Head of caudate nucleus (tissue), 42 donors: ENCODE measurements at places on chromosomes 5 and 9.

GRCh38 chr9:125889476-125890419, 142.6 kb downstream of the PBX3 start:
- DNase-seq, result peak; percentile 77

- no peak for DNase-seq
Measured at GRCh38 chr5:17182981-17183380, 34.5 kb upstream of the BASP1 start.

DNA sequence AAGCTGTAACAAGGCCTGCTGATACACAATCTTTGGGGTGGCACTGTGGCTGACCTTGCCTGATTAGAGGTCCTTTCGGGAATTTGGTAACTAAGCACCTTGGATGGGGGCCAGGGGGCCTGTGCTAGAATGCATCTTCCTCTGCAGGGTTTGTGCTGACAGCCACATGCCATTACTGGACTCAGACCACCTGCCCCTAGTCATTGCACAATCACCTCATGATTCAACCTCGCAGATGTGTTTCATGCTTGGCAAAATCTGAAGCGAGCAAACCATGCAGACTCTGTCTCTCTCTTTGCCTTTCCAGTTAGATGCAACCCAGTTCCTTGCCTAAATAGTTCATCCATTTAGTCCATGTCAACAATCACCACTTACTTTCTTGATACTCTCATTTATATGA, 96.5 kb upstream of the ERCC6L2 start:
- no peak for DNase-seq

DNA sequence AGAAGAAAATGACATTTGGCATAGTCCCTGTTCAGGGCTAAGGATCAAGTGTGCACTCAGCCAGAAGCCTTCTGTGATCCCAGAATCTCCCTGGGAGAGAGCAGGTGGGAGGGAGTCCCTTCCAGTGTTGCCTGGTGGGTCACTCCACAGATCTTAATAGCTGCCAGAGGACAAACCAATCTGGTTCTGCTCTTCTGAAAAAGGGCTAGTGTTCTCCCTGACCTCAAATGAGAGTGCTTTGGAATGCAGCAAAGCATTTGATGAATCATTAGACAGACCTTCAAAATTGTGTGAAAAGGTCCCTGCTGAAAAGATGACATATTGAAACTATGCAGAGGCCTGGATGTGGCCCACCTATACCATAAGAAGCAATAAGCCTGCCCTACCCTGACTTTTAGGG, 339.7 kb downstream of the TMEM232 start:
- DNase-seq, result no peak

DNA sequence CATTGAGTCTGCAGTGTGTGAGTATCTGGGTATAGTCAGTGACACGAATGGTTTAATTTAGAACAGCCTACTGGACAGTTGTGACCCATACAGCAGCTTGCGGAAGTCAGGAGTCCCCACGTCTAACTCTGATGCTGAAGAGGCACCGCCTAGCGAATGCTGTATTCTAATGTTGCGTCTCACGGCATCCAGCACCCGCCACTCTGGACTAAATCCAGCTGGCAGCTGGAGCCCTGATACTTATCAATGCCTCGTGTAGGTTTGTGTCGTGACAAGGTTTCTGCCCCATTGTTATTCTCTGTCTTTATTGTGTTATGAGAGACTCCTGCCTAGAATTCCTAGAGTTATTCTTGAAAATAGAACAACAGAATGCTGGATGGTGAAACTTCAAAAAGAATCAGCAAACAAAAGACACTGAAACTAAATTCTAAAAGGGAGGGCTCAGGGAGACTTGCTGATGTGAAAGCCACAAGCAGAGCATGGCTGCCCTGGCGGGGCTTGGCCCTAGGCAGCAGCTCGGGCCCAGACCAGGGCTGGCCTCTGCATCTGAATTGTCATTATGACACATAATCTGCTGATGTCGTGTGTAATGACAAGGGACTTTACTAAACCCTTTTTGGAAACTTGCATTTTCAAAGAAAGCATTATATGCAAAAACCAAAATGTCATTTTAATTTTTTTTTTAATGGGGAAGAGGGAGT, 123.5 kb upstream of the ICE1 start:
- no peak for DNase-seq

DNA sequence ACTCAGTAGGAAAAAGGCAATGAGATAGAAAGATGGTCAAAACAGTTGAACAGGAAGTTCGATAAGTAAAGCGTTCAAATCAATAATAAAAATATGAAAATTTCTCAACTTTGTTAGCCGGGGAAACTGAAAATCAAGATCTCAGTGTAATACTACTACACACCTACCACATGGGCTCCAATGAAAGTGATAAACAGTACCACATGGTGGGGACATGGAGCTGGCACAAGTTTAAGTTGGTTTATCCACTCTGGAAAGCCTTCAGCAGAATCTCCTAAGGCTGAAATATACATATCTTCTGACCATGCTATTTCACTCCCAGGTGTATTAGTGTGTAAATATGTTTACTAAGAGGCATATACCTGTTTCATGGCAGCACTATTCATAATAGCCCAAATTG, 126.8 kb downstream of the NXNL2 start:
- DNase-seq, result no peak

GRCh38 chr9:131446276-131446675, 52.4 kb downstream of the PRRC2B start:
- DNase-seq, result no peak

DNA sequence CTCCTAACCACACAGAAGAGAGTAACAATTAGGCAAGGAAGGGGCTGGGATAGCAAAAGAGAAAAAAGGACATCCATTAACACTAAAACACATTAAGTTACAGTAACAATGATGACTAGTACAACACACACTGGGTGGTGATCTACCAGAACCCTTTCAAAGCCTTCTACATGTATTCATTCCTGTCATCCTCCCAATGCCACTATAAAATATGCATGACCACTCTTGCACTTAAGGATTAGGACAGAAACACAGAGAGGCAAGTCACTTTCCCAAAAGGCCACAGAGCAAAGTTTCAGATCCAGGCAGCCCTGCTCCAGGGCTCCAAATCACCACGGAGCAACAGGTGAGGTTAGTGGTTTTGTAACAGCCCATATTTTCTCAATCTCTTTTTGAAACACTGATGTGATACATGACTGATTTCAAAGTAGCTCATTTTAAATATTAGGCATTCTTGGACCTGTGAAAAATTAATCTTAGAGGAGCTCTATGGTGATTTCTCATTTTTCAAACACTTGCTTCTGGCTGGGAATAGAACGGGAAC, 86.7 kb downstream of the AUH start:
- DNase-seq, result no peak

GRCh38 chr9:30075022-30075421, 2309.4 kb upstream of the ACO1 start:
- DNase-seq, result no peak

GRCh38 chr5:74098941-74099340, 472.9 kb downstream of the ARHGEF28 start:
- no peak for DNase-seq

DNA sequence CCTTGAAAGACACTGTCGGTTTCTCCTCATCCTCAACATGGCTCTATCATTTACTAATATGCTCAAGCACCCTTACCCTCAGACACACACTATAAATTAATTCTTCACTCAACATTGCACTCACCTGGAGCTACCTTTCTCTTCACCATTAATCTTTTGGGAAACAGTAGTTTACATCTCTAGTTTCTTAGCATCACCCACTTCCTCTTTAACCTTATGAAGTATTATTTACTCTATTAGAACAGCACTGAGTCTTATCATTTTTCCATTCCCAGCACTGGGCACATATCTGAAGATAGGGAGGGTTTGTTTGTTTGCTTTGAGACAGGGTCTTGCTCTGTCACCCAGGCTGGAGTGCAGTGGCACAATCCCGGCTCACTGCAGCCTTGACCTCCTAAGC, 213.5 kb downstream of the SMARCA2 start:
- no peak for DNase-seq

DNA sequence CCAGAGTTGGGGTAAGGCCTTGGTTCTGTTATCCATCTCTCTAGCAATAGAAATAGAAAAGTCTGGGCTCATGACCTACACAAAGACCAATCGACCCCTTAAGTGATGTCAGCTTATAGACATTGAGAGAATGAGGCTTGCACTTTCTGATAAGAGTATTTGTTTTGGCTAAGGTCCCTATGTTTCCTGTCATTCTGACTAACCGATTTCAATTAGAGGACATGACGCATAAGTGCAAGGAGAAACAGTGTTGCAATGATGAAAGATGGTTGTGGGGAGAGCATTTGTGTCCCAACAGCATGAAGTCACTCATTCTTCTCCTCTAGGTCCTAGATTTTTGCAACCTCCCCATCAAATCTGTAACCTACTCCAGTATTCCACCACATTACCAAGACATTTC, 255.1 kb downstream of the MAT2B start:
- no peak for DNase-seq

DNA sequence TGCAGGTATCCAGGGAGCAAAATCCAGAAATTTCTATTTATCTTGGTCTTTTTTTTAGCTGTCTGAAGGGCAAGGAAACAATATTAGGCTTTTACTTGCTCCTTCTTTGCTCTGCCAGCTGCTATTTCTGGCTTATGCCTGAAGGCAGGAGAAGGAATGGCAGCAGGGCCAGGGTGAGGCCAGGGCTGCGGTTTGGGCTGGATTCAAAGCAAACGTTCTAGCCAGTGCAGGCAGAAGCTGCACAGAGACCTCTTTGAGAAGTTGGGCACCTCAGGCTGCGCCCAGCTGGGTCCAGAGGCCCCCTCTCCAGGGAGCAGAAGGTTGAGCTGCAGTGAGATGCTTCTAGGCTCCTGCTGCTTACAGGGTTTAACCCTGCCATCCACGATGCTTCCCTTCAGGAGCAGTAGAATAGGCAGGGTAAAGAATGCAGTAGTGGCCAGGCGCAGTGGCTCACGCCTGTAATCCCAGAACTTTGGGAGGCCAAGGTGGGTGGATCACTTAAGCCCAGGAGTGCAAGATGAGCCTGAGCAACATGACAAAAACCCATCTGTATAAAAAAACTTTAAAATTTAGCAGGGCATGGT, 201.2 kb downstream of the ADCY2 start:
- no peak for DNase-seq

GRCh38 chr5:145847499-145848497, 12.7 kb upstream of the PRELID2 start:
- DNase-seq, result no peak

DNA sequence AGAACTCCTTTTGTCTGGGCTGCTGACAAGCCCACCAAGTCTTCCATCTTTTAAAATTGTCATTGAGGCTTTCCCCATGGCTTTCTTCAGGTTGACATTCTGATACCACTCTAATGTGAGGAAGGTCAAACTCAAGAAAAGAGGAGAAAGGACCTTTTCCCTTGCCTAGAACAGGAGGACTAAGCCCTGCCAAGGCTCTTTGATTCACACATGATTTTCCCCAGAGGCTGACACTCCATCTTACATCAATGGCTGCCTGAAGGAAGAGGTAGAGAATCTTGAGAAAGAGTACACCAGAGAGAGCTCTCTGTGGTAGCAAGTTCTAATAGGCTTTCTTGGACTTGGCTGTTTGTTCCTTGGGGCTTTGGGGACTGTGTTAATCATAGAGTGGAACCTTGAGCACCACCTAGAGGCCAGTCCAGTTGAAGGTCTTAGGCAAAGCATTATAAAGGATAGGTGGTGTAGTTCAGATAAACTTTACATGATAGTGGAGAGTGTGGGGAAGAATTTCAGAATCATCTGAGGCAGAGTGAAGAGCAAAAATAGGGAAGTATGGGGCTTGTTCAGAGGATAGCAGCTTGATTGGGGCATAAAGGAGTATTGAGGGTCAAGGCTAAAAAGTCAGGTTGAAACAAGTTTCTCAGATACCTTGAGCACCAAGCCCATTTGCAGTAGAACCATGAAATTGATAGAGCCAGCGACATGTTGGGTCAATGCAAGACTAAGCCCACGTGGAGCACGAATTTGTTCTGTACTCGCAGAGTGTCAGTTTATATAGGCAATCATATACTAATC, 36.7 kb downstream of the NDFIP1 start:
- peak; percentile 35 for DNase-seq

DNA sequence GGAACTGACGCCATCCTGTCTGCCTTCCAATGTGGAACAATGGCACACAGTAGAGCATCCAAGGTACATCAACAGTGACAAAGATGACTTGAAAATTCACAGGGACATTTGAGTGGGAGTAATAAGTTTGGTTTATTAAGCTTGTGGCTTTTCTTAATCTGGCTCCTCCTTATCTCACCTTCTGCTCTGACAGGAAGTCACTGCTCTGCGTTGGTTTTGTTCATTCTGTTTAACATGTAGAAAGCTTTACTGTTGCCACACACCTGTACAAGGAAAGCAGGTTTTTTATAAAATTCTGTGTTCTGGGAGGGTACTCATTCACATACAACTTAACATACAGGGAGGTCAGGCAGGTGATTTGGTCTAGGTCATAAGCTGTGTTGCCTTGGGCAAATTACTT, 1.6 kb upstream of the GZMK start:
- DNase-seq, result no peak

- peak; percentile 23 for DNase-seq
Measured at GRCh38 chr9:19026375-19026774, 6.6 kb downstream of the SAXO1 start.

GRCh38 chr5:34057118-34057517, 14.1 kb upstream of the C1QTNF3 start:
- no peak for DNase-seq

GRCh38 chr9:25814023-25814422, 135.8 kb upstream of the TUSC1 start:
- no peak for DNase-seq

GRCh38 chr5:17151686-17152085, 65.7 kb upstream of the BASP1 start:
- no peak for DNase-seq

DNA sequence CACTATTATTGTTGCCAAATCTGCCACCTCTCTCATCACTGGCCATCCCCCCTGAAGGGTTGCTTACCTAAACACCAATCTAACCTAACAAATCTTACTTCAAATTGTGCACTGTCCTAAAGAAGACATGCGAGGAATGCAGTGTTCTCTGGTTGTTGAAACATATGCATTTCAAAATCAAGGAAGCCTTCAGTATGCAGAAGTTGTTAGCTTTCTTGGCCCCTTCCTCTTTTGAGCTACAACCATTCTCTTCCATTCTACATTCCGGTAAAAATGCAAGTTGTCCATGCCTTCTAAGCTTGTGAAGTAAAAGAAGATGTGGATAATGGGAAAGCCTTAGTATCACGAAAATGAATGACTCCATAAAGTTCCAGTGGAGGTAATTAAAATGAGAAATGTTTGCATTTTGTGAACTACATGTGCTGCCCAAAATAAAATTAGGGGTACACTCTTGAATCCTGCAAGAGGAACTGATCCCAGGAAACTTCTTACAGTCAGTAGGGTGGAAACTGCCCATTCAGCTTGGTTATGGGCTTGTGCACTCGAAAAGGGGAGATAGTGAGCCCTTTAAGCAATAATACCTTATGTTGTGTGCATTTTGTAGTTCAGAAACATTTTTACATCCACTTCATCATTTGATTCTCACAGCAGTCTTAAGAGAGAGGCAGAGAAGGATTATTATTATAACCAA, 77.6 kb upstream of the ADRB2 start:
- no peak for DNase-seq

GRCh38 chr9:70159630-70160029, 99.1 kb upstream of the SMC5 start:
- no peak for DNase-seq

- no peak for DNase-seq
Measured at GRCh38 chr5:96638561-96638960, 23.6 kb upstream of the CAST start.

GRCh38 chr9:28747351-28747985, 1174.2 kb upstream of the C9orf72 start:
- no peak for DNase-seq
